ENCODE measurements at places on chromosomes 7 and 10. TPM values are rescaled to one million over a fixed set of nuclear protein-coding genes. Genes with fewer than 3 reads are reported as not detected.

OR2A42 gene
- total RNA-seq, result not detected

GRCh38 chr7:102415685-102416225 is 17.6 kb upstream of the ORAI2 start:
- DNase-seq, result no peak

- no peak for DNase-seq
These were observed 272.4 kb upstream of the BMPER start for GRCh38 chr7:33632840-33633525.

DNA sequence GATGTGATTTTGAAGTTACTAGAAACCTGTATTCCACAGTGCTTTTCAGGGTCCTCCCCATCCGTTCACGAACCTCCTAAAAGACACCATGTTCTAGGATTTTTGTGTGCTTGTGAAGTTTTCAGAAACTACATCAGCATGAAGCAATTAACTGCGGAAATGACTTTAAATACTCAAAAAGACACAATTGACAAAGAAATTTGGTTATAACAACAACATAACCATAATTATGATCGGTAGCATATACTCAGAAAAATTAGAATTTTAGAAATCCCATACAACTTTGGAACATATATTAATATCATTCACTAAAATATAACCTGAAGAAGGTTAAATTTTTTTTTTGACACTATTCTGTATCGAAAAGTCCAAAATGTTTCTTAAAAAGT is 43.8 kb upstream of the FAM20C start:
- DNase-seq, result no peak

SPDYE2 gene
- total RNA-seq, result not detected

CDNF gene
- total RNA-seq, result 0.88 TPM

- DNase-seq, result no peak
These were observed 17.6 kb upstream of the AOAH start for GRCh38 chr7:36741866-36742265.

SLC18A2 gene
- total RNA-seq, result not detected

DNA sequence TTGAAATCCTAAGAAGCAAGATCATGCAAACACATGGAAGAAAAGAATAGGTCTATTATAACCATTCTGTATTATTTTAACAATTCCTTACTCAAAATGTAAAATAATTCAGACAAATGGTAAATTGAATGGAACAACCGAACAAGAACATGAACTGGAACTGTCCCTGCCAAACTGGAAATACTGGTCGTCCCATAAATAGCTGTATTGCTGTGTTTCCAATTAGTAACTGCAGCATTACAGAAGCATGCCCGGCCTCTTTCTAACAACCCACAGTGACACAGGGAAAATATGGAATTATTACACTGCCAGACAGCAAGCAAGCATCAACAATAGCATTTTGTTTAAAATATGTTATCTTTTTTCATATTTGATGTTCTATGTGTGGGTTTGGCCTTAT is 1138.5 kb upstream of the PHF14 start:
- no peak for DNase-seq

DNA sequence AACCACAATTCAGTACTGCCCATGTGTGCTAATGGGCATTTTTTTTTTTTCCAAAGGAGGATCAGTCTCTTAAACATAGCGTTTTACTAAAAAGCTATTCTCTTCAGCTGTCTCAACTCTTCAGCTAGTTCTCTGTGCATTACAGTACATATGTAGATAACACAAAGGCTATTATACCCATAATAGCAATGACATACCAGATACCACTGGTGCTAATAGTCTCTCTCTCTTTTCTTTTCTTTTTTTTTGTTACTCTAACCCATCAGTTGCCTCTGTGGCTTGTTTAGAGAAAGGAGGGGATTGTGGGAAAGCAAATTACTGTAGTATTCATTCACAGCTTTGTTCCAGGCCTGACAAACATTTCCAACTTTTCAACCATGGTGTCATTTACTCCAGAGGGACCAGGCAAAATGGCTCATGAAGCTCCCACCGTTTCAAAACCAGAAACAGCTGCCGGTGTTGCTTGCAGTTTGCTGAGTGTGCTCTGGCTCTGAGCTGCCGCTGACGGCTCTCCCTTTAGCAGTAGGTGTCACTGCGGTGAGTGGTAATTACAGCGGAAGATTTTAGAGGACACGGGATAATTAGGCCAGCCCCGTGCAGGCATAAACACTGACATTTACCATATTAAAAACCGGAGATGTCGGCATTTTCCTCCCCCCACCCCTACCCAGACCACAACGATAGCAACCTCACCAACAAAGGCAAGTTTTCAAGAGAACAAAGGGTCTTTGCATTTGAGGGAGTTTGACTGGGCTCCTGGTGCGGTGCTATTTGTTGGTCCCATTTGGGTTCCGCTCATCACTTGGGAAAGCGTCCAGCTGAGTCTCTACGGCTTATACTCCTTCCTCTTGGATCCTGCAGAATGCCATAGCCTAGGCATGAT is 1005.5 kb downstream of the KCNMA1 start:
- DNase-seq, result peak; percentile 70

DNA sequence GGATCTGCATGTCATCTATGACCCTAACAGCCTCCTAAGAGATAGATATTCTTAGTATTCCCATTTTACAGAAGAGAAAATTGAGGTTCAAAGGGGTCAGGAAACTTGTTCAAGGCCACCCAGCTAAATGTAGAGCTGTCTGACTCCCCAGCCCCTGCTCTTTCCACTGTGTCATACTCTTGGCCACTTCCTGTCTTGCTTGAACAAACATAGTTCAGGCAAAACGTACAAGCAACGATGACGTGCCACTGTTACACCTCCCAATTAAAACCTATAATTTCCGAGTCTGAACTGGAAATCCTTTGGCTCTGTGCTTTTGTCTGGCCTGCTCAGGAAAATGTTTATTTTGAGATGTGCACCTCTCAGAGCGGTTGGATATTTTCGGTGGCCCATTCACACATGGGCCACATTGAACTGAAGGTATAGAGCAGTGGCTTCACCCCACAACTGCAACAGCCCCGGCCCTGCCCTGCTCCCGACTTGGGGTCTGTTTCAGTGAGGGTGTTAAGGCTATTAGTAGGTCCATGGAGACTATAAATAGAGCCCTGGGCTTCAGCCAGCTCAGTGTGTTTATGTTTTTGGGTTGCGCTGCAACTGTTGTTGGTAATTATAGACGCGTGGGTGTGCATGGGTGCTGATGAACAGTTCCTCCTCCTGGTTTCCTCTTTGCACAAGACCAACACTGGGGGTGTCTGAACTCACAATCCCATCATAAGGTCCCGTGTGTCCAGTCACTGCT is 172.3 kb upstream of the ADO start:
- DNase-seq, result peak; percentile 38

- peak; percentile 48 for DNase-seq
These were observed 31.3 kb downstream of the TMEM270 start for GRCh38 chr7:73892003-73892999.

EVX1 gene
- not detected for total RNA-seq

DNA sequence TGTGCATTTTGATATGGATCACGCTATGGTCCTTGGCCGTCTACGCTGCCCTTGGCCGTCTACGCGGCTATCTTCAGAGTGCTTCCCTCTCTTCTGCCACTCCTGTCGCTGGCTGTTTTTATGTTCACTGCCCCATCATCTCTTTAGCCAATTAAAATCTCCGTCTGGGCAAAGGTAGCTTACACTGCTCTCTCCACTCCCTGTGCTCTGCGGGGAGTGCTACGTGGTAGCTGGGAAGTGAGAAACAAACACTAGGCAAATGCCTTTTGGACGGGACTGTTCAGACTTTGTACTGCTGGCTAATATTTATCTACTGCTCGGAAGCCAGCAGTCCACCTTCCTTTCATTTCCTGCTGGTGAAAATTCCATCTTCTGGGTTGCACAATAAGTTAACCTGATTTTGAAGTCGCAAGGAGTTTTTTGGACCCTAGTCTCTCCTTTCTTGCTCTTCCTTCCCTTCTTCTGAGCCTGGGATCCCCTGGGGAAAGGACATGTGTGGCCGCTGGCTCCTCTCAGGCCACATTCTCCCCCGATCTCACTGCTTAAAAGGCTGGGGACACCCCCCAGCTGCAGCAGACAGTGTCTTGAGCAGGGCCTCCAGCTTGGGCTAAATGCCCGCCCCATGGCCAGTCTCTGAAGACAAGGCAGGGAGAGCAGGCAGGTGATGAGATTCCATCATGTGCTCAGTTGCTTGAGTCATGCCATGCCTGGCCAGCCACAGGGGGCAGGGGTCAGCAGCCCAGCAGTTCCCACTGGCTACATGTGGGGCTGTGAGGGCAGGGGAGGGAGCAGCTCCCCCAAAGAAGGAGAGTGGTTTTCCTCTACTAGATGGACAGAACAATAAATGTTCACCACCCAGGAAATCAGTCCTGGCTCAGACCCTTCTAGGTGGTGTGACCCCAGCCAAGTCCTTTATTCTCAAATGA is 25.5 kb upstream of the RBM33 start:
- peak; percentile 87 for DNase-seq

GRCh38 chr7:65731562-65732035 is 141.3 kb upstream of the VKORC1L1 start:
- no peak for DNase-seq
